HS-27A (cell line): ENCODE measurements at places on chromosomes 3 and 15.
A peak's percentile ranks its signal among the peaks of the same experiment; 100 is the strongest.

- DNase-seq: no peak
Measured at GRCh38 chr3:113278599-113278955, 67.2 kb downstream of the BOC start.

DNA sequence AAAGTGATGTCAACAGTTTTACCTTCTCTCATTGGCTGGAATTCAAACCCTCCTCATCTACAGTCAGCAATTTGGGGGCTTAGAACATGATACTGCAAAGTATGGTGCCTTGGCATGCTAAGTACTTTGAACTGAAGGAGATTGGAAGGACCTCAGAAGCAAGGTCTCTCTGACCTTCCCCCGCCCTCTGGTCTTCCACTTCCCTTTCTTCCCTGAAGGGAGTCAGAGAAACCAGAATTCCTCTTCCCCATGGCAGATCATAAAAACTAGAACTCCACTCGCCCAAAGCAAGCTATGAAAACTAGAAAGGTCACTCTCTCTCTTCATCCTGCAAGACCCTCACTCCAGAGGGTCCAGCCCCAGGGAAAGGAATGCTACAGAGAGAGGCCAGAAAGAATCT lies 64.2 kb downstream of the CD200R1L start:
- DNase-seq: no peak

DNA sequence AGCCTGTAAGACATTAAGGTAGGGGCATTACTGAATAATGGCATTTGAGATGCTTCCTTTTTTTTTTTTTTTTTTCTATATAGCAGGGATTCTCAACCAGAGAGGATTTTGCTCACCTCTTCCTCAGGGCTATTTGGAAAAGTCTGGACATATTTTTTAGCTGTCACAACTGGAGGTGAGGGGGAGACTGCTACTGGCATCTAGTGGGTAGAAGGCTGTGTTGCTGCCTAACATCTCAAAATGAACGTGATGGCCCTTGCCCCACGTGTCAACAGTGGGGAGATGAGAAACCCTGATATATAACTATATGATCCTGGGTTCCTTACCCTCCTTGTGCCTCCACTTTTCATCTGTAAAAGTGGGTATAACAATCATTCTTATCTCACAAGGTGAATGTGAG lies 71.9 kb downstream of the CADPS start:
- no peak for DNase-seq

GRCh38 chr3:106210923-106211322 lies 342.1 kb upstream of the CBLB start:
- DNase-seq: no peak

- DNase-seq: no peak
Measured at GRCh38 chr15:90607361-90607760, 77.6 kb downstream of the CRTC3 start.

GRCh38 chr3:46946416-46946815 lies 30.1 kb downstream of the CCDC12 start:
- DNase-seq: no peak

- DNase-seq: no peak
Measured at GRCh38 chr3:114274929-114275328, 18.9 kb upstream of the TIGIT start.

DNA sequence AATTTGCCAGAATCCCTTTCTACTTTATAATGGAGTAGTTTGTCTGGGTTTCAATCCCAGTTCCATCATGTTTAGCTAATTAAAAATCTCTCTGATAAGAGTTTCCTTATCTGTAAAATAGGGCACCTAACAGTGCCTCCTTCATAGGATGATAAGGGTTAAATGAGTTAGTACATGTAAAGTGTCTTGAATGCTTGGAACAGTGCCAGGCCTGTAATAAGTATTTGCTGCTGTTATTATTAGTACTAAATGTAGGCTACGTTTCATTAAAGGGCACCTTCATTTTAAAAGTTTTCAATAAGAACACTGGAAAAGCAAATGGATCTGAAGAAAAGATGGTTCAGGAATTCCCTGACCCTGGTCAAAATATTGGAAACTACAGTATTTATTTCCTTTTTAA lies 11.8 kb upstream of the SLC2A2 start:
- DNase-seq: no peak

DNA sequence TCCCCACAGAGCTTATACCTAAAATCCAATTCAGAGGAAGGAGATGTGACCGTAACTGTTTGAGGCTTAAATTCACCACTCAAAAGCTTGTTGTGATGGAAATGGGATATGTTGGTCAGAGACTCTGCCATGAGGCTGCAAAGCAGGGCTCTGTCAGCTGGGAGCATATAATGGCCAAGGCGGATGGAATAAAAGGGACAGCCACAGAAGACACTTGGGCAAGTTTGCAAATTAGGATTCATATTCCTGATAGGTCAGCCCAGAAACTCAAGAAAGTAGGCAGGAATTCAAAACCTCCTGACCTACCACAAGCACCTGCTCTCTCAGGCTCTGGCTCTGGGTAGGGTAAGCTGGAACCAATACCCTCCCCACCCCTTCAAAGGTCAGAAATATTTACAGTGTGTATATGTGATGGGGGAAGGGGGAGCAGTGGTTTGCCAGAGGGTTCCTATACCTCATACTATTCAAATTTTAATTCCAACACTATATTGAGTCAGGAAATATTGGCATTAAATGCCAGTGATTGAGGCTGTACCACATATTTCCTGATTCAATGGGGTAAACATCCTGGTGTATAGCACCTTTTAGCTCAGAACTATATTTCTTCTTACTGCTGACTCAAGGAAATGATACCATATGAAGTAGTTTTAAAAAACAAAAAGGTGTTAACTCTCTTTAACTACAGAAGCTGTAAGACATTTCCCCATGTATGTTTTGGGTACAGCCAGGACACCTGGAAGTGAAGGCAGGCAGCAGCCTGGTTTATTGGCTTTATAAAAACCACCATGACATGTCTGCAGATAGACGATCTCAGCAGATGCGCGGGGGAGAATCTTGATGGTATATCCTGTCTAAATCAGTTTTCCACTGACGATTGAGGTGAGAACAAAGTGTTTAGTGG lies 19.2 kb downstream of the FYCO1 start:
- no peak for DNase-seq

DNA sequence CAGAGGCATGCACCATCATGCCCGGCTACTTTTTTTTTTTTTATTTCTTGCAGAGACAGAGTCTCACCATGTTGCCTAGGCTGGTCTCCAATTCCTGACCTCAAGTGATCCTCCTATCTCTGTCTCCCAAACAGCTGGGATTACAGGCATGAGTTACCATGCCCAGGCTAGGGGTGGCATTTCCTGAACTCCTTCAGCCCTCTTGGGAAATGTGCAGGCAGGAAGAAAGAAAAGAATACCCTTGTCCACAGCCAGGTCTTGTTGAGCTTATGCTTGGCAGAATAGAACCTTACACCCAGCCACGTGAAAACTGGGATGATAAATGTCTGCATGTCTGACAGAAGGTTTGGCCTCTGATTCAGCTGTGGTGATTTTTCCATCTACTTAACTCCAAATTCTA lies 30.2 kb upstream of the SNRPN start:
- no peak for DNase-seq

GRCh38 chr3:100045696-100046095 lies 68.6 kb downstream of the FILIP1L start:
- DNase-seq: peak; percentile 94

DNA sequence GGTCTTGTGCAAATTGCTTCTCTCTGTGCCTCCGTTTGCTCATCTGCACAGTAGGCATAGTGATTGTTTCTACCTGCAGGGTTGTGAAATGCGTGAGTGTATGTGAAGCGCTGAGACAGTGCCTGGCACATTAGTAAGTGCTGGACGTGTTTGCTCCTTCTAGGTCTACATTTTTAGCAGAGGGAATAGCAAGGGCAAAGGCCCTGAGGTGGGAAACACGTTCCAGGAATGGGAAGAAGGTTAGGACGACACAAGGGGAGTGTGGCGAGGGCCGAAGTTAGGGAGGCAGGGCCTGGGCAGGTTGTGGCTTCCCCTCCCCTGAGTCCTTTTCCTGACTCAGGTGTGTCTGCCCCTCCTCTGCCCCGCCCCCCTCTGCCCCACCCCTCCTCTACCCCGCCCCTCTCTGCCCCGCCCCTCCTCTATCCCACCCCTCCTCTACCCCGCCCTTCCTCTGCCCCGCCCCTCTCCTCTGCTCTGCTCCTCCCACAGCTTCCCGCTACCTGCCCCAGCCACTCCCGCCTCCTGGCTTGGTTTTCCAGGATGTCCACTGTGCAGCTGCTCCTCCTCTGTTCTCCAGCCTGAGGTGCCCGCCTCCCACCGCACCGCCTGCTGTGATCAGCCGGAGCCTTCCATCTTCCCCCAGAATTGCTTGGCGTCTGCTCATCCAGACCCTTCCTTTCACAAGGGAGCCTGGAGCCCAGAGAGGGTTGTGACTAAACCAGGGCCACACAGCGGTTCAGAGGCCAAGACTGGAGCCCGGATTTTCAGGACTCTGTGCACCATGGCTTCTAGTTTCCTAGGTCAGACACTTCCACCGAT lies 31.1 kb upstream of the SMAD6 start:
- DNase-seq: no peak
